CD14-positive monocyte (primary cell): ENCODE measurements at places on chromosomes 3 and 15.
A peak's percentile ranks its signal among the peaks of the same experiment; 100 is the strongest.

GRCh38 chr15:66063147-66063546 is 190.4 kb downstream of the MEGF11 start:
- no peak for DNase-seq

DNA sequence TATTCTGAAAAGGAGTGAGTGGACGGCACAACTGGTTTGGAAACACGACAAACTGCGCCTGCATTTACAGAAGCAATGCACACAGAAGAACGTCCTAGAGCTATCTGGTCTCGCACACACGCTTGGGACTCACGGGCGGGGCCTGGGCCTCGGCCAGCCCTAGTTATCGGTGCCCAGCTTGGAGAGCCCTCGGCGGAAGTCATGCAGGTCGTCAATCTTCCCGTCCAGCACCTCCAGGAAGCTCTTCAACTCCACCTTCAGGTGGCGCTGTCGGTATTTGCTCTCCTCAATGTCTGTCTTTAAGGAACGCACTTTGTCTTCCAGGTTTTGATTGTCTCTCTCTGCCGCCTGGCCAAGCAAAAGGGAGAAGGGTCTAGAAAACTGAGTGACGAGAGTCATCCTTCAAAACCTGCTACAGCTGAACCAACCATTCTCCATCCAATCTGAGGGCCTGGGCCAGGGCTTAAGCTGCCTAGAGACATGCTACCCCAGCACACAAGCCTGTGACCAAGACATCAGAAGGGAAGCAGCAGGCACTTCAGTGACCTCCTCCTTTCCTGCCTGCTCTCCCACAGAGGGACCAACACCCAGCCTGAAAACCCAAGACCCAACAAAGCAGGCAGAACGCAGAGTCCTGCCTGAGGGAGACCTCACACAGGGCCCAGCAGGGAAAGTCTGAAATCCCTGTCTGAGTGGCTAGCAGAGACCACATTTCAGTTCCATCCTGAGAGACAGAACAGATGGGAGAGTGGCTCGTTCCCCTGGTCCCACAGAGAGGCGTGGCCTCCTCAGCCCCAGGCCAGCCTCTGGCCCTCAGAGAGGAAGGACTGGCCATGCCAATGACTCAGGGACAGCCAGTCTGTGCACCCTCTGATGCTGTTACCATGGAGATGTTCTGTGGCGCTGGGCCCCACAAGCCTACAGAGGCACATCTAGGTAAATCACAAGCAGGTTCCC is 40.4 kb downstream of the WHAMM start:
- peak; percentile 80 for DNase-seq

- no peak for DNase-seq
Observed at GRCh38 chr3:133827136-133827535, 21.5 kb downstream of the SRPRB start.

DNA sequence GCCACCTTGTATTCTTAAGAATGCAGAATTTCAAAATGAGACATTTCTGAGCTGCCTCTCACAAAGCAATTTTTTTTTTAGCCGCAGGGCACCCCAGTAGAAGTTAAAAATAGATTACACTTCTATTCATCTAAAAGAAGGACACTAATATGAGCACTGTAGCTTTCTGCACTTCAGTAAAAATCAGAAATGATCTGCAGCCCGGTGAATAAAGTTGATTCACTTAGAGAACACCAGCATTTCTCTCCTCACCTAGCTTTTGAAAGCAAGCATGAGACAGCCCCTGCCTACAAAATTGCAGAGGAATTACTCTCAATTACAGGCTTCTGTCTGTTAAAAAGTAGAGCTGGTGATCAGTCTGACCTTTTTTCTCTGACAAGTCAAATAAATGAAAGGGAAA is 1062.4 kb downstream of the FHIT start:
- no peak for DNase-seq

DNA sequence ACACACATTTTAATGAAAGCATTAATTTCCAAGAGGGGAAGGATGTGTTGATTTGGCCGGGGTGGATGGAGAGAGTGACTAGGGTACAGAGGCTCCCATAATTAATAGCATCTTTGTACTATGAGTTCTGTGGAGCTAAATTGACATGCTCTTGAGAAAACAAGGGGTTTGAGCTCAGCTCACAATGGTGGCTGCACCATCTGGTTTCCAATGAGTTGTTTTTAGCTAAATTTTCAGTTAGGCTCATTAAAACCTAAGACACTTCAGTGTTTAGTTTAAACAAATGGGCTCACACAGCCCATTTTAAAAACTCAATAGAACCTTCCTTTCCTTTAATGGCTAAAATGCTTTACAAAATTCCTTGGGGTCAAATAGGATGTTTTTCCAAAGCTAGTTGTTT is 199.7 kb downstream of the TNIK start:
- DNase-seq, result no peak

GRCh38 chr15:73108676-73109075 is 56.4 kb downstream of the NEO1 start:
- DNase-seq, result no peak

DNA sequence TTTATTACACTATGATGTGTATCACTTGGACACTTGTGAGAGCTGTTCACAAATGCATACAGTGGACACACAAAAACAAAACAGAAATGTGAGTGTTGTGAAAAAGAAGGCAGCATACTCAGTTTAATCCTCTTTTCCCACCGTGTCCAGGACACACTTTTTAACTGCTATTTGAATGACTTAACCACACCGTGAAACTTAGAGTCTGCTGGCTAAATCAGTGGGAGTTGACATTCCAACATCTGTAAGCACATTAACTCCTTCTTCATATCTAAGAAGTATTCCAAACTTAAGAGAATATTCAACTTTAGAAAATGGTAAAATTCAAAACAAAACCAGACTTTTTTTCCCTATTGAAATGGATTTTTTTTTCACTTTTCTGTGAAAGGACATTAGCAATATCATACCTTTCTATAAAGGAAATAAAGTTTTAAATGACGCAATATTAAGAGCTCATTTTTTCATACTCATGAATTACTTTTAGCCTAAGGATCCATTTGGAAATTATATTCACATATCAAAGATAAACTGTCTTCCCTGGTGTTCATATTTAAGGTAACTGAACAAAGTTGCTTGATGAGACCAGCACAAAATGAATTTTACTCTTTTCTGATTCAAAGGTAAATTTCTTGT is 316.6 kb downstream of the RBMS3 start:
- no peak for DNase-seq

DNA sequence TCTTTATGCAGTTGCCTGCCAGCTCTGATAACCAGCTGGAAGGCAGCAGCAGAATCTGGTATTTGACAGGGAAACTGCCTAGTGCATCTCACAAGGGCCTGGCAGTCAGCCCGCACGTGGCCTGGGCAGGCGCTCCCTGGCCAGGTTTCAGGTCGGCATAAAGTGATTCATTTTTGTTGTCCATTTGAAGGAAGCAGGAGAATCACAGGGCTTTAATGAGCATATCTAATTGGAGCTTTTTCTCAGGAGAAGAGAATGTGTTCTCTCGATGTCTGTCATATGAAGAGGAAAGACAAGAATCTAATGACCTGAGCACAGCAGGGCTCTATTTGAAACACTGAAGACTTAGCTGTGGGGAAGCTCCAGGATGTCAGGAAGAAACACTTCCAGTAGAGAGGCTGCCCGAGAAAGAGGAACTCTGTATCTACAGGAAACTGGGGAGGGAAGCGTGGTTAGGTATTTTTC is 98.8 kb upstream of the MB21D2 start:
- DNase-seq, result no peak

DNA sequence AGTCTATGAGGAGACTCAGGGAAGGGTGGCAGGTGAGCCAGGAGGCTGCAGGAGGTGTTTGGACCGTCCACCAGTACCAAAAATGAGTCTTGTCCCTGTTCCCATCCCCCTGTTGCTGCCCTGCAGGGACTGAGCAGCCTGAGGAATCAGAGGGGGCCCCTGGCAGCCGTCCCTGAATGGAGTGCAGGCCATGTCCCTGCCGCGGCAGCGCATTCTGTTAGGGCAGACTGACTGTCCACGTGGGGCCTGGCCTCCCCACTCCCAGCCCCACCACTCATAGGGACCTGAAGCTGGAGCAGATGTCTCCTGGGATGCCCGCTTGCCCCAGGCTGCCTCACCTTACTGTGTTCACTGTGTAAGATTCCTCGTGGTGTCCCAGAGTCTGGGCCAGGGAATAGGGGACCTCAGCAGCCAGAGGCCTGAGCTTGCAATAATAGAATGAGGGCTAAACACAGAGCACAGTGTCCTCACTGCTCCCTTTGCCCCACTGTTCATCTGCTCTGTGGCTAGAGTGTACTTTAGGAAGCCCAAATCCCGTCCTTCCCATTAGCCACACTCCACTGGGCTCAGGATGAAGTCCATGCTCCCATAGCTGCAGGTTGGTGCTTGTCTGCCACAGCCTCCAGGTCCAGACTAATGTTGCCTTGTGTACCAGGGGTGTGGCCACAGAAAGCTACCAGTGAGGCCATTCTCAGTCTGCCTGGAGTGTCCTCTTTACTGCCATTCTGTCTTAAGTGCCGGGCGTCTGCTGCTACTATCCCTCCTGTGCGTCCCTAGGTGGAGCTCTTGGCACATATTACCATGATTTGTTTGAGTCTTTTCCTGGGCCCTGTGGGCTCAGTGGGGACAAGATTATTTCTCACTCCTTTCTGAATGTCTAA is 63.2 kb downstream of the HCN4 start:
- DNase-seq, result peak; percentile 55

- DNase-seq, result no peak
Observed at GRCh38 chr3:140007081-140007480, 72.1 kb downstream of the CLSTN2 start.

DNA sequence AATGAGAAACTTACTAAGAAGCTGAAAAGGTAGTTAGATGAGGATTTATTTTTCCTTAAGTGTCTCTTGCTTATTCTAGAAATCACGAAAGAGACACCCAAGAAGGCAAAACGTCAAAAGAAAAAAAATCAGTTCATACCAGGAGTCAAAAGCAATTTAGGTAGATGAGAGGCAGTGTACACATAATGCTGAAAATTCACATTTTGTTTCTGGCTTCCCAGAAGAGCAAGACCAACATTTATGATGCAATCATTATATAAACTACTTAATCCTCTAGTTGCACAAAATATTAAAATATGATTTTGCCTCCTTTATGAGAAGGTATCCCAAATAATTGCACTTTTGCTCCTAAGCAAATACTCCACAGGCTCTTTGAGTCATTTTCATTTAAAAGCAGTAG is 228.0 kb downstream of the FMN1 start:
- DNase-seq, result no peak

DNA sequence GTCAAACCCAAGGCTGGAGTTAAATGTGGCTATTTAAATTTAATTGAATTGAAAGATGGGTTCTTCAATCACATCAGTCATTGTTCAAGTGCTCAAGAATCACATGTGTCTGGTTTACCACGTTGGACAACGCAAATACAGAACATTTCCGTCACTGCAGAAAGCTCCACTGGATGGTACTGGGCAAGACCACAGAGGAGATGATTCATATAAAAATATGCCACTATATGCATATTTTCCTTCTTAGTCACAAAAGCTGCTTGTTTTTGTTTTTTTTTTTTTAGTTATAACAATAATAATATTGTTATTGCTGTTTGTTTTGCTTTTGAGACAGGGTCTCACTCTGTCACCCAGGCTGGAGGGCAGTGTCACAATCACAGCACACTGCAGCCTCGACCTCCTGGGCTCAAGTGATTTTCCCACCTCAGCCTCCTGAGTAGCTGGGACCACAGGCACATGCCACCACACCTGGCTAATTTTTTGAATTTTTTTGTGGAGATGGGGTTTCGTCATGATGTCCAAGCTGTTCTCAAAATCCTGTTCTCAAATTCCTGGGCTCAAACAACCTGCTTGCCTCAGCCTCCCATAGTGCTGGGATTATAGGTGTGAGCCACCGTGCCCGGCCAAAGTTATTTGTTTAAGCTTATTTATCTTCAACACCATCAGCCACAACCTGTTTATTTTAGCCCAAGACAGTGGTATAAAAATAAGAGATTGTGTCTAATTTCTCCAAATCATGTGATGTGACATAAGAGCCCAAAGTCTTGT is 19.4 kb downstream of the RTP3 start:
- DNase-seq, result no peak

DNA sequence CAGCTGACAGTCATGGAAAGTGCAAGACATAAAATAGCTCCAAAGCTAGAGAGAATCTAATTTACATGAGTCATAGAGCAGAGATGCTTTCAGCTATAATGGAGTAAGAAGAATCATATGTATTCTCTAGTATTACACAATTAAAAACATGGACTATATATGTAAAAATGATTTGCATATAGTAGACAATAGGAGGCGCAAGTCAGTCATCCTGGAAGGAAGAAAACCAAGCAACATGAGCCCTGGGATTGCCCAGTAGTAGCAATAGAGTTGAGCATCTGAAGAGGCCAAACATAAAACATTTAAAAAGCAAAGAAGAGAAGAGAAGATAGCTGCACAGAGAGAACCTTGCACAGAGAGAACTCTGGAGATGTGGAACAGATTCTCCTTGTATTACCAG is 455.0 kb downstream of the EPHA3 start:
- DNase-seq, result no peak

GRCh38 chr3:22713936-22714335 is 489.2 kb upstream of the UBE2E2 start:
- peak; percentile 89 for DNase-seq

- DNase-seq, result no peak
Observed at GRCh38 chr3:161072211-161072621, 32.9 kb downstream of the B3GALNT1 start.

DNA sequence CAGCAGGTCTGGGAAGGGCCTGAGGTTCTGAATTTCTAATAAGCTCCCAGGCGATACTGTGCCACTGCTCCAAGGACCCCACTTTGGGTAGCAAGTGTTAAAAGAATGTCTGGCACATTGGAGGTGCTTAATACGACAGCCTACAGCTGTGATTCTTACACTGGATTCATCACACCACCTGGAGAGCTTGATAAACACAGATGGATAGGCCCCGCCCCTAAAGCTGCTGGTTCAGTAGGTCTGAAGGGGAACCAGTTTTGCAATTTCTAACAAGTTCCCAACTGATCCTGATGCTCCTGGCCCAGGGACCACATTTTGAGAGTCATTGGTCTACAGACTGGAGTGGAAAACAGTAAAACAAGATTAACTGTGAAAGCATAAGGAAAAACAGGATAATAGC is 124.8 kb upstream of the ST8SIA2 start:
- DNase-seq, result no peak

GRCh38 chr3:88671573-88671972 is 435.8 kb upstream of the EPHA3 start:
- DNase-seq, result no peak

DNA sequence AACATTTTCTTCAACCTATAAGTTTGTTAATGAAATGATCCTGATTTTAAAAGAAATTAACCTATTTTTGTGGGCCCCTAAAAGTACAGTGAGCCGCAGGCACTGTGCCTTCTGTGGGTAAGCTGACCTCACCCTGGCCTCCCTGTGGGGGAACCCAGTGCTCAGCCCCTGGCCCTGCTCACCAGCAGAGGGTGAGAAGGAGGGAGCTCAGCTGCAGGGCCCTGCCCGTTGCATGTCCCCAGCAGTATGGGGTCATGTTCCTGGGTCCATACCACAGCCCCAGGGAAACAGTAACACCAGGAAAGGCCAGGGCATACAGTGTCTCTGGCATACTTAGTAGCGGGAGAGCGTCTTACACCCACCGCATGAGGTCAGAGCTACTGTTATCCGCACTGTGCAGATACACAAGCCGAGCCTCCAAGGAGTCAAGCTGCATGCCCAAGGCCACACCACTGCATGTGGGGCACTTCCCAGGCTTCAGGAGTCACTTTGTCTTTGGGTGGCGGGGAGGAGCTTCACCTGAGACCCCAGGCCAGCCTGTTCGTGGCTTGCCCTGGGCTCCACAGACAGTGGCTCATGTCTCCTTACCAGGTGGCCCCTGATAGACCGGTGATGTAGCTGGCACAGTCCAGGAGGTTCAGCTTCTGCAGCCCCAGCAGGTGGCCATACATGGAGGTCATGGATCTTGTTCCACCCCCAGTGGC is 22.6 kb upstream of the EHD4 start:
- DNase-seq, result no peak

GRCh38 chr3:182370949-182371348 is 422.4 kb upstream of the ATP11B start:
- no peak for DNase-seq
